ENCODE measurements at places on chromosomes 2 and 18.

- DNase-seq = no peak
These were observed 912.2 kb upstream of the PIK3C3 start for GRCh38 chr18:41042866-41043265.

DNA sequence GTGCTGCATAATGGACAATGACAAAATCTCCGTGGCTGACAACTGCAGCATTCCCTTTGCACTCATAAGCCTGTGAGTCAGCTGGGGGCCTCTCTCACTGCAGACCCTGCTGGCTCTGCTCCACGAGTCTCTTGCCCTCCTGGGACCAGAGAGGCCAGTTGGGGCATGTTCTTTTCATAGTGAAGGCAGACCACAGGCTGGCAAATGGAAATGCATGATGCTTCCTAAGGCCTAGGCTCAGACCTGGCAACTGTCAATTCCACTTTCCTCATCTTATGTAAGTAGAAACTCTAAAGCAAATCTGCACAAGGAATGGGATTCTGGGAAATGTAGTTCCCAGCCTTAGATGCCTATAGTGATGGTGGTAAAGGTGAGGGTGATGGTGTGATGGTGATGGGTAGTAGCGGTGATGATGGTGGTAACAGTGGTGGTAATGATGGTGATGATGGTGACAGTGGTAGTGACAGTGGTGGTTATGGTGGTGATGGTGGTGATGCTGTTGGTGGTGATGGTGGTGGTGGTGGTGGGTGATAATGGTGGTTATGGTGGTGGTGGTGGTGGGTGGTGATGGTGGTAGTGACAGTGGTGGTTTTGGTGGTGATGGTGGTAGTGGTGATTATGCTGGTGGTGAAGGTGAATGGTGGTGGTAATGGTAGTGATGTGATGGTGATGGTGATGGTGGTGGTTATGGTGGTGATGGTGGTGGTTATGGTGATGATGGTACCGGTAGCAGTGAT lies 185.8 kb upstream of the ARL4C start:
- peak; percentile 38 for DNase-seq

DNA sequence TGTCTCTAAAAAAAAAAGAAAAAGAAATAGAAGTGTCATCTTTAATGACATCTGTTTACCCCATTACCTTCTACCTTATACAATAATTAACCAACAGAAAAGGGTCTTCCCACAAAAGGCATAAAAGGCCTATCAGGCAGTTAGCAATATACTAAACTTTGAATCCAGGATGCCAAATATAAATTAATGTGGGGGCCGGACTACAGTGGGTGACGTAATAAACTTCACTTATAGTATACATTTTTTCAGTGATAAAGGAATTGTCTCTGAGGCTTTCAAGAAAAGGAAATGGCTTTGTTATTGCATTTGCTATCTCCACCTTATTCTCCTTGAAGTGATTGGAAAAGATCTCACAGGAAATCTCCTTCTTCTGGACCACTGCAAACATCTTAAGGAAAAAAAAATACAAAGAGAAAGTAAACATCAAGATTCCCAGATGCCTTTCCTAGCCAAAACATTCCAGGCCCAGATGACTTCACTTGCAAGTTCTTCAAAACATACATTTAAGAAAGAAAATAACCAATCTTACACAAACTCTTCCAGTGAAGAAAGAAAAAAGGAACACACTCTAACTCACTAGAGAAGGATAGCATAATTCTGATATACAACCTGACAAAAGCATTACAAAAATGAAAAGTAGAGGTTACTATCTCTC lies 126.2 kb upstream of the CAB39 start:
- no peak for DNase-seq

DNA sequence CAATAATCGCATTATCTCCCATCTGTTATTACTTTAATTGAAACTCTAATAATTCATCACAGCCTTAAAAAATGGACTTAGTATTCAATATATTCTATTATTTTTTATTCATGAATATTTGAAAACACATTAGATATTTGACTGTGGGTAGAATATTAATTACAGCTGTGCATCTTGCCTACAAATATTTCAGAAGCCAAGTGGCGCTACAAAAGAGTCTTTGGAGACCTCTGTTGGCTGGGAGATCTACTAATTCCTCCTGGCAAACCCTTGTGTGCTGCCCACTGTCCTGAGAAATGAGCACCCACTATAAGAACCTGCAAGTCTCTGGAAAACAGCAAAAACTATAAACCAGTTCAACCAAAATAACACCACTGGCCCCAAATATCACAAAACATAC lies 54.5 kb downstream of the PRELID3A start:
- no peak for DNase-seq
